Heart right ventricle (tissue), 16 donors: ENCODE measurements at places on chromosomes 7 and 10.
A peak's percentile ranks its signal among the peaks of the same experiment; 100 is the strongest.

- DNase-seq = no peak
These were observed 292.4 kb upstream of the MYO3A start for GRCh38 chr10:25641595-25641994.

DNA sequence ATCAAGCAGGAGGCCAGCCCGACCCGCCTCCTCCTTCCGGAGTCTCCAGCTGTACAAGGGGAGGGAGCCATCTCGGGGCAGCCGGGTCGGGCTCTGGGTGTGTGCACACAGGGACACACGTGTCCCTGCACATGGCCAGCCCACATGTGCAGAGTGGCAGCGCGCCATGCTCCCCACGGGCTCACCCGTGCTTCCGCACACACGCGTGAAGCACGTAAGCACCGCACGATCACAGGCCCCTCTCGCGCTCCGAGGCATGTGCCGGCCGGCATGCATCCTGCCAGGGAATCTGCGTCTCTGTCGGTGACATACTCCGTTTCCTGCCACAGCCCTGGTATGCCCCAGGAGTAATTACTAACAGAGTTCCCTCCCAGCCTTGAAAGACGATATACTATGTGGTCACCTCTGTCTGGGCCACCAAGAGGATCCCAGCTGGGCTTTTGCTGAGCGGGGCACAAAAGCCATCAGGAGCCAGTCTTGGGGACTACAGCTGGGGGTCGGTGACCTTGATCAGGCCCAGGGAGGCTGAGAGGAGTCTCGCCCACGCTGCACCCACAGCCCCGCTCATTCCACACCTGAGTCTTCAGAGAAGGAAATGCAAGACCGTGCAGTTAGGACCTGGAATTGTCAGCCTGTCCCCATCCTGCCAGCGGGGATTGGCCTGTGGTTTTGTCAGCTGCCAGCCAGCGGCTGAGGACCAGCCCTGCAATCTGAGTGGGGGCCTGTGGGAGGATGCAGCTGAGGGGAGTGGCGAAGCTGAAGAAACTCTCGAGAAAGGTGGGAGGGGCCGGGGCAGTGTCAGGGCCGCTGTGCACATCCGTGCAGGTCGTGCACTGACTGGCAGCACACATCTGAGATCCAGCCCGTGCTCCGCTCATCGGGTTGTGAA lies 11.0 kb upstream of the LFNG start:
- DNase-seq = peak; percentile 66

DNA sequence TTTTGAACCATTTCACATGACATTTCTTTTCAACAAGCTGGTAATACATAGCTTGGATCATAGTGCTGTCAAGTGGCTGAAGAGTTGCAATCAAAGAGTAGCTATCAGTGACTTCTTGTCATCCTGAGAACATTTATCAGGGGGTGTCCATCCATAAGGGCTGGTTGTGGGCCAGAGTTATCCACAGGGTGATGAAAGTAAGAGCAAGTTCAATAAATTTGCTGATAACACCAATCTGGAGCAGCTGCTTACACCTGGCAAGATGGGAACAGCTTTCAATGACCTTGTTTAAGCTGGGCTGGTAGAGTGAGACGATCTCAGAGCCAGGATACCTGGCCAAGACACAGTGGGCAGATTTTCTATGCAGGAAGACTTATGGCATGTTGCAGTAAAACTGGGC lies 96.3 kb upstream of the IMMP2L start:
- DNase-seq = no peak

- no peak for DNase-seq
These were observed 71.4 kb upstream of the PDSS1 start for GRCh38 chr10:26626066-26626465.

DNA sequence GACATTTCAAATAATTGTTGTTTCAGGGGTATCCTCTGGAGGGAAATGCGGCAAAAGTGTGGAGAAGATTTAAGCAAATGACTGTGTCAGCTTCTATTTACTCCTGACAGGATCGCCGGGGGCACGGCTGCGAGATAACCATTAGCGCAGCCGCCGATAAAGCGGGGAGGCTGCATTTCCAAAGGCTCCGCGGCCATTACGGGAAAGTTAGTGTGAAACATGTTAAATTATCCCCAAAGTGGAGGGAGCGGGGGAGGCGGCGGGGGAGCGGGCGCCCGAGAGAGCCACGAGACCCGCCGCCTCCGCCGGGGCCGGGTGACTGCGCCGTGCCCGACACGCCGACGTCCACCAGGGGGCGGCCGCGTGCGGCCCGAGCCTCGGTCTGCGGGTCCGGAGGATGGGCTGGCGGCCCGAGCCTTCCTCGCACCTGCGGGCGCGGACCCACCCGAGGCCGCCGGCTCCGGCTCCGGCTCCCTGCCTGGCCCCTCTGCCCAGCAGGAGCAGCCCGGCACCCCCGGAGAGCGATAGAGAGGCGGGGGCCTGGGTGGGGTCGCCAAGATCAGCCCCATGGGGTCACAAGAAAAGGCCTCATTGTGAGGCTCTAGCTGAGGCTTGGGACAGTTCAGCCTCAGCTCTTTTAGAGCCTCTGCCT lies 74.4 kb upstream of the PAX2 start:
- DNase-seq = peak; percentile 37

DNA sequence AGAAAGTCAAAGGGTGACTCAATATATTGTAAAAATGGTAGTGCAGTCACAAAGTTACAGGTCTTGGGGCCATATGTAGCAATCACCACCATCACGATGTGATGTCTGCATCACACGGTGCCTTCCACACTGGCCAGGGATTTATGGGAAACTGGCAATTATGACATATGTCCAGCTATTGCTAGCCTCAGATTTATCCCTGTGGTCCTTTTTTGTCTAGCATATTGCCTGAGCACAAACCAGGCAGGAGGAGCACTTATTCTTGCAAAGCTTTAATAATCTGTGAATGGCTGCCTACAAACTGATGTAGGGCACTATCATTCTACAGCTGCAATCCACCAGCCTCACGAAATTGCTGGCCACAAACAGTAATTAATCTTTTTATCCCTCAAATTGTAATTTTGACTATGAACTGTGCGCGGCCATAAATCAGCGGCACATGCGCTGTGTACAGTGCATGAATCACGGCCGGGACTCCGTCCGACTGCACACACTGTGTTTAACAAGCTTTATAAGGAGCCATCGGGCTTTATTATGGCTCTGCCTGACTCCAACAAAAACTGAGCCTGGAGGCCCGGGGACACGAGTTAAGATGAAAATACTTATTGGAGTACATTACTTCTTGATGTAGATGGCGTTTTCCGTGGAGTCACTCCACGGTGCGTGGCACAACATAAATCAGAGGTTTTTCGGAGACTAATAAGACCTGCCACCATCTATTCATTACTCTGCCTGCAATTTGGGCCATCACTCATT lies 115.2 kb downstream of the EBF3 start:
- DNase-seq = no peak

- DNase-seq = no peak
These were observed 114.2 kb downstream of the C10orf105 start for GRCh38 chr10:71605263-71605962.

DNA sequence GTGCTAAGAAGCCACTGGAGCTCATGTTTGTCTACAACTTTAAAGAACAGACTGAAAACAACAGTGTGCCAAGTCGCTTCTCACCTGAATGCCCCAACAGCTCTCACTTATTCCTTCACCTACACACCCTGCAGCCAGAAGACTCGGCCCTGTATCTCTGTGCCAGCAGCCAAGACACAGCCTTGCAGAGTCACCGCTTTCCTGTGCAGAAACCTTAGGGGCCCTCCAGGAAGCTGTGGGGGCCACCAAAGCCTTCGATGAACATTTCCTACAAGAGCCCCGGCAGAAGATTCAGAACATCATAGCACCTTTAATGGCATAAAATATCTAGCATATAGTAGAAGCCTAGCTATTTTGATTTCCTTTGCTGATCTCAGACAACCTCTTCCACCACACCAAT lies 88.0 kb upstream of the PRSS58 start:
- no peak for DNase-seq

DNA sequence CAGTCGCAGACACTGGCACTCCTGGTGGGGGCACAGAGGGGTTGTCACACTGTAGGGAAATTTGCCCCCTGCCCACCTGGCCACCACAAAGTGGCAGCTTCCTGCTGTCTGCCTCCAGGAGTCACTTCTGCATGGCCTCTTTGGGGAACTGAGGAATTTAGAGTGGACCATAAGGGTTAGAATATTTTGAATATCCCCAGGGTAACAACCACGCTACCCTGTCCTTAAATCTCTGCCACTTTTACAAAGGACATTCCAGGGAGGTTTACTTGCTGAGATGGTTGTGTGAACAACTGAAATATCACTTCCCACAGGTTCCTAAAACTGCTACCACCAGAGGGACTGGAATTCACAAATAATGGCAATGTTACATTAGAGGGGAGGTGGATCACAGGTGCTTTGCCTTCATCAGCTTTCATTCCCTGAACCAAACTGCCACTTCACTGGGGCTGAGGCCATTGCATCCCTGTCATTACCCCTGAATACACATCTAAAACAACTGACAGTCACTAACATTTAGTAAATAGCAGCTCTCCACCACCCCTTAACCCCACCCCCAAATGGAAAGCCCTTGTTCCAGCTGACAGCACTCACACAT lies 88.1 kb upstream of the IFRD1 start:
- no peak for DNase-seq

- DNase-seq = peak; percentile 23
These were observed 111.7 kb upstream of the MBL2 start for GRCh38 chr10:52883996-52884871.

GRCh38 chr10:35194906-35195305 lies 68.3 kb downstream of the CREM start:
- DNase-seq = no peak

DNA sequence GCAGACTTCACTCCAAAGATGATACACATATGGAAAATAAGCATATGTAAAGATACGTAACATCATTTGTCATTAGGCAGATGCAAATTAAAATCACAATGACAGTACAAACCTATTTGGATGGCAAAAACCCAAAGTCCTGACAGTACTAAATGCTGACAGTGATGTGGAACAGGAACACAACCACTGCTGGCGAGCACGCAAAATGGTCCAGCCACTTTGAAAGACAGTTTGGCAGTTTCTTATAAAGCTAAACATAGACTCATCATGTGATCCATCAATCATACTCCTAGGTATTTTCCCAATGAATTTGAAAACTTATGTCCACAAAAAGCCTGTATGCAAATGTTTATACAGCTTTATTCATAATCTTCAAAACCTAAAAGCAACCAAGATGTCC lies 200.7 kb downstream of the RAMP3 start:
- DNase-seq = peak; percentile 45

DNA sequence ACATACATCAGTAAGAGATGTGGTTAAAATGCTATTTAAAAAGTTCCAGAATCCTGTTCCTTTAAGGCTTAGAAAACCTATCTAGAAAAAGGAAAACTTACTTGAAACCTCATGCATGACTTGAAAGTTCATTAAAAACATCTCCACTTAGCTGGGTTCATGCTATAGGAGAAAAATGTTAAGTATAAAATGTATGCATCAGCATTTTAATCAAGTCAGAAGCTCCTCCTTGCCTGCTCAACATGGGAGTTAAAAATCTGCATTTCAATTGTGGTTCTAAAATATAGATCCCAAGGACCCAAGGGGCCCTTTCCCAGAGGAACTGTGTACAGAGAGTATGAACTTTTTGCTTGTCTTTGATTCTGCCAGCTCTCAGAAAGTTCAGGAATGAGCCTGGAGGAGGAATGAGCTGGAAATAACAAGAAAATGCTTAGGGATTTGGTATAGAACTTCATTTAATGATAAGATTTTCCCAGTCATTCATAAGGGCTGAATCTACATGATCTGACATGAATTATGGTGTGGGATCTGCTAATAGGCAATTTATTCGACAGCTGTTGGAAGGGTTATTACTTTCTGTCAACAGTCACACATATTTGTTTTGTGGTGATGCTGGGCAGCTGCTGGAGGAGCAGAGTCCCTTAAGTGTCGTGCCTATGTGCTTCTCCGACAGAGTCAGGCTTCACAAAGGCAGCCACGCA lies 85.6 kb upstream of the MTPN start:
- no peak for DNase-seq

- DNase-seq = no peak
These were observed 18.6 kb downstream of the COBL start for GRCh38 chr7:51297986-51298385.

GRCh38 chr7:41232086-41232485 lies 470.8 kb downstream of the INHBA start:
- DNase-seq = no peak

DNA sequence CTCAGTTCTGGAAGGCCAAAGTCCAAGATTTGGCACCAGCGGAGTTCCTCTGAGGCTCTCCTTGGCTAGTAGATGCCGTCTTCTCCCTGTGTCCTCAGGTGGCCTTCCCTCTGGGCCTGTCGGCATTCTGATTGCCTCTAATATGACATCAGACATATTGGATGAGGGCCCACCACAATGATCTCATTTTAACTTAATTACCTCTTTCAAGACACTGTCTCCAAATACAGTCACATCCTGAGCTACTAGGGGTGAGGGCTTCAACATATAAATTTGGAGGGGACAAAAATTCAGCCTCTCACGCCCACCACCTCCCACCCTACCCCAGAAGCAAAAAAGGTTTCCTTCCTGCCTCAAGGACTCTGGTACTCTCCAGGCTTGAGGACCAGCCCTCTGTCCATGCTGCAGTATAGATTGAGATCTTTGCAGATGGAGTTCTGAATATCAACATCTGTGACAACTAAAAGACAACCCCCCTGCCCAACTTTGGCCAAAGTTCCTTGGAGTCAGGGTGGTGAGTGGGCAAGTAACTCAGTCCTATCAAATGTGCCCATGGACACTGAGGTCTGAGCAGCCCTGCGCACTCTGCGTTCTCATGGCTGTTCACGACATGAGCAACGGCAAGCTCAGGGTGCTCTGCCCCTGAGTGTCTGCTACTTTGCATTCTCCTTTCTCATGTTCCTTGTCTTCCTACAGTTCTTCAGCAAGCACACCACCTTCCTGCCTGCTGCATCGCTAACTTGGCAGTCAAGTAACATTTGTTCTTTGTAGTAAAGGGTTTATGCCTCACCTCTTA lies 11.5 kb downstream of the TMEM176B start:
- DNase-seq = peak; percentile 83

DNA sequence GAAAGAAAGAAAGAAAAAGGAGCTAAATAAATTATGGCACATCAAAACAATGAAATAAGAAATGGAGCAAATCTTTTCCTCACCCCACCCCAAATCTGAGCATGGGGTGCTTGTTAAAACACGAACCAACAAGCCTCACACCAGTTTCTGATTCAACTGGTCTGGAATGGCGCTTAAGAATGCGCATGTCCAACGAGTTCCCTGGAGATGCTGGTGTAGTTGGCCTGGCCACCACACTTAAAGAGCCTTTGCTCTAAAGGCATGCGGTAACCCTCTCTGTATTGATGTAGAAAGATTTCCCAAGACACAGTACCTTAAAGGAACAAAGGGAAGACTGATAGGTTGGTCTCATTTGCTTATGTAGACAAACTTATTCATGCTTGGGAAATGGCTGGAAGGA lies 49.1 kb upstream of the STEAP1B start:
- no peak for DNase-seq

- no peak for DNase-seq
These were observed 66.7 kb upstream of the ATP6V0A4 start for GRCh38 chr7:138864667-138865066.
